ENCODE measurements at places on chromosomes 6 and 20.

GRCh38 chr20:43963872-43964791, 49.5 kb downstream of the TOX2 start:
- peak; percentile 93 for DNase-seq

DNA sequence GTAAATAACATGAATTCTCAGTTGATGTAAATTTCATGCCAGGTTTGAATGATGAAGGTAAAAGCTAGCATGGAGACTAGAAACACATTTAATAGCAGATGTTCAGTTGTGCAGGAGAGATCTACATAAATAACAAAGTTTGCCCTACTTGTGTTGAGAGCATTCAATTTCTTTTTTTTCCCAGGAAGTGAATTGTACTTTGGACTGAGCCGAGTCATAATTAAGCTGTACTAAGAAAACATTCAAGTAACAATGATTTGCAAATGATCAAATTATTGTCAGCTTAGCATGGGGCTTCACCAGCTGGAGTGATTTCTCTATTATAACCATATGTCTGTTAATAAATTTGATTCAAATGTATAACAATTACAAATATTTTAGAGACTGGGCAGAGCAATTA, 893.5 kb upstream of the MAP3K7 start:
- DNase-seq: no peak

DNA sequence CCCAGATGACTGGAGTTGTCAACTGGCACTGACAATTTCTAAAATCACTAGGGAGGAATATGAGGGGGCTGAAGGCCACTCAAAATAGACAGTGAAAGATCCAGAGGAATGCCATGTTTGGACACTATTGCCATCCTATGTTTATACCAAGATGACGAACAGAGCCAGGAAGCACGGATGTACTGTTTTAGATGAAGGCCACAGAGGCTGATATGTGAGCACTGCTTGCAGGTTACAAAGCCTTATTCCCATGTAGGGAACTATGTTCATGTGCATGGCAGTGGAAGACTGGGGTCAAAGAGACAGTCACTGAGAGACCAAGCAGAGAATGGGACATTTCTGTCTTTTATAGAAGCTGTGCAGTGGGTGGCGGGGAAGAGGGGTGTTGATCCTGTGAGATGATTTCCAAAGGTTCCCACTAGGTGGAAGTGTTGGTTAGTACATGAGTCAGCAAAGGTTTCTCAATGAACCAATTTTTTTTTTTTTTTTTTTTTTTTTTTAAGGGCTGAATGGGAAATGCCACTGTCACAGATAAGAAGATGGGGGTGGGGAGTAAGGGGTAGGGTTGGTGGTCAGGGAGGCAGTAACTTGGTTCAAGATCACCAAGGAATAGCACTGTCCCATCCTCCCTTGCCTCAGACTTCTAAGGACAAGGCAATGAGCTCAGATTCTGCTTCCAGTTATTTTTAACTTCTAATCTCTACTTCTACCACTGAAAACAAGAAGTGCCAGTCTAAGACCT, 46.7 kb upstream of the MOCS1 start:
- DNase-seq: peak; percentile 80

GRCh38 chr6:137763886-137764285, 103.2 kb upstream of the TNFAIP3 start:
- DNase-seq: no peak

GRCh38 chr6:150550244-150550643, 49.4 kb upstream of the PLEKHG1 start:
- DNase-seq: no peak

DNA sequence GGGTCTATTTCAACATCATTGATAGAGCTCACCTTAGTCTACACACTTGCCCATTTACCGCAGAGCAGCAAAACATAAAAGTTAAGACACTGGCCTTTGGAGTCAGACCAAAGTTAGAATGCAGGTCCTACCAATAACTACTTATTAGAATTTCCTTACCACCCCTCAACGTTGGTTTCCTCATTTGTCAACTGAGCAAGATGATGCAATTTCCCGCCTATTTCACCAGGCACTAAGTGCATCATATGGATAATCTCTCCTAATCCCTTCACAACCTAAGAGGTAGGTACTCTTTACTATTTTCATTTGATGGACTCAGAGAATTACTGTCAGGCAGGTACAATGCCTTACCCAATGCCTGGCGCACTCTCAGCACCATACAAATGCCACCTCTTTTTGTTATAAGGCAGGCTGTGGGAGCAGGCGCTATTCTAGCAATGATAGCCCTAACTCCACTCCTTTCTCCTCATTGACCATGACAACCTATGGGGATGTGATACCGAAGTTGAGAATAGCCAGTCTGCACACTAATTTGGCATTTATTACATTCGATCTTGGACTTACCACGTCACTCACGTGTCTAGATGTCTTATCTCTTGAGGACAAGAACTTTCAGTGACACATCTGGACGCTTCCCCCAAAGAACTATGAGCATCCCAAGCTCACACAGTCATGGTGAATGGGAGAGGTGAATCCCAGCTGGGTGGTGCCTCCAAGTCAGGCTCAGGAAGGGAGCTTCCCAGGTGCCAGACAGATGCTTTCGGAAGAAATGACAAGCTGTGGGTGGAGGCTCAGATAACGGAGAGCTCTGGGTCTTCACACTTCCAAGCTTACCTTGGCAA, 128.1 kb upstream of the STMND1 start:
- no peak for DNase-seq

DNA sequence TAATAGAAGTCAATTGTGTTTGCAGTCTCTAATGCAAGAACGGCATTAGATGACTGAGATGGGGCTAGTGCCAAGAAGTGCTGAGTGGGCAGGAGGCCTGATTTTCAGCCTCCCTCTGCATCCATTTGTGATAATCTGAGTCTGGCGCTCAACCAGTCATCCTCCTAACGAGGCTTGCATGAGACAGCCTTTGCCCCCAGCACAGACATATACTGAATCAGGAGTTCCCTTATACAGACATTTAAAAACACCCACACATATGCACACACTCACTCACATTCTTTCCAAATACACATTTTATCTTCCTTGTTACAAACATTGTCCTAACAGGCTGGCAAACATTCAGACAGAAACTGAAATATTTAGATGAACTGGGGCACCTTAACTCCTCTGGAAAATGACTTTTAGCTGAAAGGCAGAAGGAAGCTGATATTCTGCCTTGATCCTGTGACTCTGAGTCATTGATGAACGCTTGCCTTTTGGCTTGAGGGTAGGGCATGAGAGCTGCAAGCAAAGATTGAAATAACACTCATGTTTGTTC, 562.3 kb downstream of the DHX35 start:
- DNase-seq: no peak

- DNase-seq: no peak
Observed at GRCh38 chr6:19771753-19772336, 65.3 kb upstream of the ID4 start.

DNA sequence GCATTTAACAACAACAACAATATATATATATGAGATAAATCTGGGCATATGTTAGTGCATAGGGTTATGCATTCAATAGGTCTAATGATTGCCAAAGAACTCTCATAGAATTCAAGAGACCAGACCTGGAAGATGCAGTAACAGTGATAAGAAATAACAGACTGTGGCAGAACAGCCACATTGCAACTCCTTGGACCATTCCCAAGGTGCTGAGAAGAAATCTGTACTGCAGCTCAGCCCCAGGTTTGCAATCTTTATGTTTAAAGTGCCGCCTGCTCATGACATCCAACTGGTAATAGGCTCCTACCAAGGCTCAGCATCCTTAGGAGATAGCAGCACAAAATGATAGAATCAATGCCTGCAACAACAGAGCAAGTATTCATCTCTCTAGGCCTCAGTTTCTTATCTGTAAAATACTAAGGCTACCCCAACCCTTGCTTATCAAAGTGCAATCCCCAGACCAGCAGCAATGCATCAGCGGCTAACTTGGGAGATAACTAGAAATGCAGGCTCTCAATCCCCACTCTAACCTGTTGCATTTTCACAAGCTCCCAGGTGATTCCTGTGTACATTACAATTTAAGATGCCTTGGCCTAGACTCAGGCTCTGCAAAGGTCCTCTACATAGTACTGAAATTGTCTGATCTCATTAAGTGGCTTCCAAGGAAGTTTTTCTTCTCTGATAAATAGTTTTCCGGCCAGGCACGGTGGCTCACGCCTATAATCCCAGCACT, 30.6 kb upstream of the PIM1 start:
- no peak for DNase-seq

- no peak for DNase-seq
Observed at GRCh38 chr6:105601541-105602236, 198.8 kb upstream of the PREP start.

DNA sequence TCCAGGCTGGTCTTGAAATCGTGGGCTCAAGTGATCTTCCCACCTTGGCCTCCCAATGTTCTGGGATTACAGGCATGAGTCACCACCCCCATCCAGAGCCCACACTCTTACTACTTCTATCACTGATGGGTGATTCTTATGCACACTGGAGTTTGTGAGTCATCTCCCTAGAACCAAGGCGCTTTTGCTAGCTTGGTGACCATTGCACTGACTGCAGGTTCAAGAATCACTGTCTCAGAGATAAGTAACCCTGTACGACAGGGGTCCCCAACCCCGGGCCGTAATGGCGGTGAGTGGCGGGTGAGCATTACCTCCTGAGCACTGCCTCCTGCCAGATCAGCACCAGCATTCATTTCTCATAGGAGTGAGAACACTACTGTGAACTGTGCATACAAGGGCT, 118.8 kb downstream of the MAP3K7 start:
- DNase-seq: no peak

GRCh38 chr6:154805288-154805911, 72.2 kb downstream of the SCAF8 start:
- DNase-seq: peak; percentile 46

DNA sequence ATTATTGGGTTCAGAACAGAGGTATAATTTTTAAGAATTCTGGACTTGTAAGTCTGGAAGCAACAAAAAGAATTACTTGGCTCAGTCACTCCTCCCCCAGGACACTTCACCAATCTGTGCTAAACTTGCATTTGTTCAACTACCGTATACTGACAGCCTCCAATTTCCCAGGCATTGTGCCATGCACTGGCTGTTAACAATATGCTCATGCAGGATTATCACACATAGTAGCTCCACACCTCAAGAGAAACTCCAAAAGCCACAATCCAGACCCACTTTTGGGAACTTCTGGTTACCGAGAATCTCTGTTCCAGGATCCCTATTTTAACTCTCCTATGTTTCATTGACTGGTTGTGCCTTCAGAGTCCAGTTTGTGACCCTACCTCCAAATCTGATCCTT, 7.7 kb downstream of the ADGRF1 start:
- DNase-seq: peak; percentile 26

DNA sequence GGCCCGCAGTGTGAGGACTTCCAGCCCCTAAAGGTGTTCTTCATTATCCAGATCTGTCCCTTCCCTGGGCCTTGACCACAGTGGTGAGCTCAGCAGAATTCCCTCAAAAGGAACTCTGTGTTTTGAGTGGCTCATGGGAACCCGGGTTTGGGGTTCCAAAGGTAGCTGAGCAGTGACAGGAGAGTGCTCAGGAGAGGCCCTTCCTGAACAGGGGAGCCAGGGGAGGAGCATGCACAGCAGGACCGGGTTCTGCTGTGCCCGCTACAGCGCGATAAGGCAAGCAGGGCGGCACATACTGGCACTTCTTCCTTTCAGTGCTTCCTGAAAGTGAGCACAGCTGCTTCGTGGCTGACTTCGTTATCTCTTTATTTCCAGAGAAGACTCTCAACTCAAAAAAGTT, 88.3 kb downstream of the SSR1 start:
- no peak for DNase-seq

- no peak for DNase-seq
Observed at GRCh38 chr20:23080521-23080920, 5.6 kb downstream of the CD93 start.

DNA sequence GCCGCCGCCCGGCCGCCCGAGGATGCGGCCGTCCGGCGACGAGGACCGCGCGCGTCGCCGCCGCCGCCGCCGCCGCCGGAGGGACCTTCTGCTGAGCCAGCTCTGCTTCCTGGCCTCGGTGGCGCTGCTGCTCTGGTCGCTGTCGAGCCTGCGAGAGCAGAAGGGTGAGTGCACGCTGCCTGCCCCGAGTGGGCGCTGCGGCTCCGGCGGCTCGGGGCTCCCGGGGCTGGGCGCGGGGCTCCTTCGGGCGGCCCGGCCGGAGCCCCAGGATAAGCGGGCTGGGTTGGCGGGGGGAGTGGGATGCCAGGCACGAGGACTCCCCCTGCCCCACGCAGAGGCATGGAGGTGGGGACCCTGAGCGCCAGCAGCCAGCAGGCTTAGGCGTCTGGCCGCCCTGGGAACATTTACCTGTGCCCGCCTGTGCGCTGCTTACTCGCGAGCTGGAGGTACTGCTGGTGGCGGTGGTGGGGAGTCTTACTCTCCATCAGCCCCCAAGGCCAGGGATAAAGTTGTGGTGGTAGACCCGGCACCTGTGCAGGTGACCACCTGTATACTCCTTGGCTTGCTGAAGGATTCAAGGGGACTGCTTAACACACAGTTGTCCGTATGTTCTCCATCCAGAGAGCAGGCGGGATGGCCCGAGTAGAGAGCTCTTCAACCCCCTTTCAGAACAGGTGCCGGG, 520 bp downstream of the SLC24A3 start:
- DNase-seq: peak; percentile 74

- no peak for DNase-seq
Observed at GRCh38 chr6:14354919-14355572, 237.5 kb downstream of the CD83 start.

DNA sequence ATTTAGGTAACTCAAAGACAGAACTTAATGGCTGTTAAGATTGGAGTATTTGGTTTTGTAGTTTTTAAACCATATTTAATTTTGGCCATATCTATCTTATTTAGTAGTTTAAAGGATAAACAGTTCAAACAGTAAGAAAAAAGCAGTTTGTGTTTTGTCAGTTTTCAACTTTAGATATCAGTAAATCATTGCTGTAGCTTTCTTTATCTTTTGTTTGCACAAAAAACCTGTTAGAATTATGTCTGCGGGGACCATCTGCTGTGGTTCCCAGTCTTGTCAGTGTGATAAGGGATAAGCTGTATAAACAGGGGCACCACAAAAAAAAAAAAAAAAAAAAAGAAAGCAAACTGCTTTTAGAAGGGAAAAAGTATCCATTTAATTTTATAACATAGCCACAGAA, 40.9 kb downstream of the CDKAL1 start:
- peak; percentile 82 for DNase-seq

GRCh38 chr6:163782436-163783003, 368.0 kb downstream of the QKI start:
- no peak for DNase-seq

DNA sequence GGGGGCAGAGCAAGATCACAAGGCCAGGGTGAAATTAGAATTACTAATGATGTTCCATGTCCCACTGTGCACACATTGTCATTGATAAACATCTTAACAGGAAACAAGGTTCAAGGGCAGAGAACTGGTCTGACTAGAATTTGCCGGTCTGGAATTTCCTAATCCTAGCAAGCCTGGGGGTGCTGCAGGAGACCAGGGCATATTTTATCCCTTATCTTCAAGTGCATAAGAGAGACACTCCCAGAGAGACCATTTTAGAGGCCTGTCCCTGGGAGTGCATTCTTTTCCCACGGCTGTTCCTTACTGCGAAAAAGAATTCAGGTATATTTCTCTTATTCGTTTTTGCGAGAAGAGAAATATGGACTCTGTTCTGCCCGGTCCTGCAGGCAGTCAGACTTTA, 41.5 kb downstream of the CD83 start:
- DNase-seq: no peak

GRCh38 chr6:129050086-129050485, 167.1 kb downstream of the LAMA2 start:
- no peak for DNase-seq

Measured in NCI-H2171 treated with DMSO at 0.1 percent for 48 hours (cell line).